ENCODE measurements at places on chromosomes 3 and 15.

- no peak for DNase-seq
Measured at GRCh38 chr15:78004919-78005634, 72.4 kb downstream of the TBC1D2B start.

DNA sequence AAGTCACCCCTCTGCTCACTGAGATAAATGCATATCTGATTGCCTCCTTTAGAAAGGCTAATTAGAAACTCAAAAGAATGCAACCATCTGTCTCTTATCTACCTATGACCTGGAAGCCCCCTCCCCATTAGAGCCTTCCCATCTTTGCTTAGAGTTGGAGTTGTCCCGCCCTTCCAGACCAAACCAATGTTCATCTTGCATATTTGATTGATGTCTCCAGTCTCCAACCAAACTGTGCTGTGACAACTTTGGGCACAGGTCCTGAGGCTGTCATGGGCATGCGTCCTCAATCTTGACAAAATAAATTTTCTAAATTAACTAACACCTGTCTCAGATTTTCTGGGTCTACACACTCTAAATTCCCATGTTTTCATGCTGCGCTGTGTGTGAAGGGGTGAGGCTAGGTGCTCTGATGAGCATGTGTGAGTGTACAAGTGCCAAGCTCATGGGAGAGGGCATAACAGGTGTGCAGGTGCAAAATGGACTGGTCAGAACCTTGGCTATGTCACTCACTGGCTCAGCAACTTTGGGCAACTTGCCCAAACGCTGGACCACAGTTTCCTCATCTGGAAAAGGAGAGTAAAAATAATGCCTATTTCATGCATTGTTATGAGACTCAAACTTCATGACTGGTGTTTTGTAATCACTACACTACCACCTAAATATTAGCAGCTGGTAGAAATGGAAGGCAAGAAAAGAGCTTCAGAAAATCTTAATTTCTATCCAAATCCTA lies 7.2 kb downstream of the DAPK2 start:
- DNase-seq, result no peak

DNA sequence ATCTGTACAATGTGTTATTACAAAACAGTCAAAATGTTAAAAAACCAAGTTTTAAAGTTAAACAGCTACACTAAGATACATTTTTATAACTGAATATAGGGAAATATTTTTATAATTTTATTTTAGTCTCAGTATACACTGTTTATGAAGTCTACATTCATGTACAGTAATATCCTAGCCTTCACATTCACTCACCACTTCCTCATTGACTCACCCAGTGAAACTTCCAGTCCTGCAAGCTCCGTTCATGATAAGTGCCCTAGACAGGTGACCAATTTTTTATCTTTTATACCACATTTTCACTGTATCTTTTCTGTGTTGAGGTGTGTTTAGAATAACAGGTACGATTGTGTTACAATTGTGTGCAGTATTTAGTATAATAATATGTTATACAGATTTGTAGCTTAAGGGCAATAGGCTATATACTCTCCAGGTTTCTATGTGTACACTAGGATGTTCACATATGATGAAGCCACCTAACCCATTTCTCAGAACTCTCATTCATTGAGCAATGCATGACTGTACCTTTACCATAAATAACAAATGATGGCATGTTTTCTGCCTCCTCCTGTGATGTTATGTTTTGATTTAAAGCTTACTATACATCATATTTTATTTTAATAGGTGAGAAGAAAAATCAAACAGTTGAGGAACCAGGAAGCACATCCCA lies 388.4 kb upstream of the NDN start:
- DNase-seq, result no peak

- no peak for DNase-seq
Measured at GRCh38 chr3:181824961-181825360, 113.2 kb downstream of the SOX2 start.

DNA sequence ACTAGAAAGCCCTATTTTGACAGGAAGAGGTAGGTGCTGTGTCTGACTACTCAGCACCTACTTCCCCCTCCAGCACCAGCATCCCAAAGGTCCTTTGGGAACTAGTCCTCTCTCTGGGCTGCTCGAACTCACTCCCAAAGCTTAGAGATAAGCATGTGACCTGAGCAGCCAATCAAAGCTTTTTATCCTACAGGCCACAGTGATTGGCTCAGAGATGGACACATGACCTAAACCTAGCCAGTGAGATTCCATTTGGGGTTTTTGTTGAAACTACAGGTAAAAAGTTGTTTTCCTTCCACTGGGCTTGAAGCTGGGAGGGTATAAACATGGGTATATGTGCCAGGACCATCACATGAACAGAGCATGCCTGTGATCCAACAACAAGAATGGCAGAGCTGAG lies 186.5 kb upstream of the PPP2R3A start:
- DNase-seq, result no peak
